GOT3 (cell line): ENCODE measurements at places on chromosomes 12 and 14.

- no peak for DNase-seq
Observed at GRCh38 chr12:109732321-109733305, 19.0 kb downstream of the FAM222A start.

DNA sequence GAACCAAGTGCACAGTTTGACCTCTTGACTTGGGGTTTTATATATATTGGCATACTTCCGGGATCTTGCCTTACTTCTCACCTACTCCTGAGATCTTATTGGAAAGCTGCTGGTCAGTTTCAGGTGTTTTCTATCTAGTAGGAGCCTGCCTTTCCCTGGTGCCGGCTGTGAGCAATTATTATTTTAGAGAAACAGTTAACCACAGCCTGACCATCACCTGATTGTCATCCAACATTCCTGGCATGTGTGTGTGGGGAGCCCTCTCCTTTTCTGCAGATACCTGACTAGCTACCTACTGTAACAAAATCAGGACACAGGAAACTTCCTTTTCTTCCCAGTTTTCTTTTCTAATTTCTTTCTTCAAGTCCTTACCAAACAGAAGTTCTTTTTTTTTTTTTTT, 220.4 kb downstream of the ATP23 start:
- DNase-seq = no peak

GRCh38 chr14:55514819-55515490, 65.1 kb upstream of the KTN1 start:
- no peak for DNase-seq

DNA sequence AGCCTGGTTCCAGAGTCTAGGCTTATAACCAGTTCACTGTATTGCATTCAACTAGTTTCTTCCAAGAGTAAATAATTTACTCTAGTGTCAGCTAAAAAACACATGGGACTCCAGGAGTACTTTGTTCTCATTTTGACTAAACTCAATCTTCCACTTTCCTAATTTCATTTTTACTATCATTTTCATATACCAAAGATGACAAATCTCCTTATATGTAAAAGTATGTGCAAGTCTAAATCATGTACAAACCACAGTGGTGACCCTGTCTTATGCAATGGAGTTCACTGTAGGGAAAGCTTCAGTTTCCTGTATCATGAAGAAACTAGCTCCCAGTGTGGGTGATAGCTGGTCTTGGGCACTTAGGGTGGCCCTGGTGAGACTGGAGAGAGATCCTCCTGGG, 151.6 kb downstream of the HELB start:
- DNase-seq = no peak

DNA sequence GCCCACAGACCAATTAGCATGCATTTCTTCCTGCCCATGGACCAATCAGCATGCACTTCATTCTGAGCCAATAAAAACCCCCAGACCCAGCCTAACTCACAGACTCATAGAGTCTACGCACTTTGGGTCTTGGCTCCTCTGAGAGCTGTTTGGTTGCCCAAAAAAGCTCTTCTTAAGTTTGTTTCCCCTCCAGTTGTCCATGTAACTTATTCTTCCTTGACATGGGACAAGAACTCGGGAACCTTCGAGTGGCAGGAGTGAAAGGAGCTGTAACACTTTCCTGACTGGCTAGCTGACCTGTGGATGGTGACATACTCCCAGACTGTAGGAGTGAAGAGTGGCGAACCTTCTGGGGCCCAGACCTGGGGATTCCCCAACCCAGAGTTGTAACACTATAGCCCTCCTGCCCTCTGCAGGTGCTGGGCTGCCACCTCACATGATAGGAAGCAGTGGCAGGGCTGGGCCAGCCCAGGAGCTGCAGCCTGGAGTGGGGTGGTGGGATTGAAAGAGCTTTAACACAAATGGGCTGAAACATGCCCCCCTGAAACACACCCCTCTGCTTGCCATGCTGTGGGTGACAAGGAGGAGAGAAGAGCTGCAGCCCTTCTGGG, 4.4 kb upstream of the BTBD7 start:
- DNase-seq = no peak

DNA sequence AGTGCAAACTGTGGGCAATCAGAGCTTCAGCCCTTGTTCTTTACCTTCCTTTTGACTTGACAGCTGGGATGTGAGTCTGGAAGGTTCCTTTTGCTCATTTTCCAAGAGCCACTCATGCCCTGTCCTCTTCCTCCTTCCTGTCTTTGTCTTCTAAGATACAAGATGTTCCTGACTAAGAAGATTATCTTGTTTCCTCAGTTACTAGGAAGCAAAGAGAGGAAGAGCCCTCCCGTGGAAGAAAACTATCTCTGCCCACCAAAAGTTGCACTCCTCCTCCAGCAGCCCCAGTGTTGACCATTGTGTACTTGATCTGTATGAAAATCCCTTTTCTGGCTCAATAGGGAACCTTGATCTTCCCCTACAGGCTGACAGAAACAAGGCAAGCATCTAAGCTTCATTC, 138.0 kb downstream of the C12orf75 start:
- DNase-seq = no peak

- DNase-seq = no peak
Observed at GRCh38 chr14:73462048-73462715, 3.8 kb upstream of the NUMB start.

GRCh38 chr12:51062631-51063397, 14.7 kb downstream of the LETMD1 start:
- no peak for DNase-seq

- no peak for DNase-seq
Observed at GRCh38 chr12:19171731-19172130, 42.2 kb downstream of the PLEKHA5 start.

GRCh38 chr14:39241637-39242036, 7.9 kb downstream of the MIA2 start:
- no peak for DNase-seq

DNA sequence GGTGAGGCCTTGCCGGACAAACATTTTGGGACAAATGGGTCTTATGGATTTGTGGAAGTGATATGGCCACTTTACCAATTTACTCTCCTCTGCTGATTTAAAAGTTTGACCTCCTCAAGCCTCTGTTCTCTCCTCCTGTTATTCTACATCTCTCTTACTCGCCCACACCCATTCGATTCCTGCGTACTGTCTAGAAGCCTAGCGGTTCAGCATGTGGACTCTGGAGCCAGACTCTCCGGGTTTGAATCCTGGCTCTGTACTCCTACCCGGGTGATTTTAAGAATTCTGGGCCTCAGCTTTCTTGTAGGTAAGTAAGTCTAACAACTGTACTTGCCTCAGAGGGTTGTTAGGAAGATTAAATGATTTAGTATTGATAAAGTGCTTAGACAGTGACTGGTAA, 168.6 kb upstream of the IFNG-AS1 start:
- DNase-seq = no peak
